ENCODE measurements at places on chromosomes 1 and 21.

DNA sequence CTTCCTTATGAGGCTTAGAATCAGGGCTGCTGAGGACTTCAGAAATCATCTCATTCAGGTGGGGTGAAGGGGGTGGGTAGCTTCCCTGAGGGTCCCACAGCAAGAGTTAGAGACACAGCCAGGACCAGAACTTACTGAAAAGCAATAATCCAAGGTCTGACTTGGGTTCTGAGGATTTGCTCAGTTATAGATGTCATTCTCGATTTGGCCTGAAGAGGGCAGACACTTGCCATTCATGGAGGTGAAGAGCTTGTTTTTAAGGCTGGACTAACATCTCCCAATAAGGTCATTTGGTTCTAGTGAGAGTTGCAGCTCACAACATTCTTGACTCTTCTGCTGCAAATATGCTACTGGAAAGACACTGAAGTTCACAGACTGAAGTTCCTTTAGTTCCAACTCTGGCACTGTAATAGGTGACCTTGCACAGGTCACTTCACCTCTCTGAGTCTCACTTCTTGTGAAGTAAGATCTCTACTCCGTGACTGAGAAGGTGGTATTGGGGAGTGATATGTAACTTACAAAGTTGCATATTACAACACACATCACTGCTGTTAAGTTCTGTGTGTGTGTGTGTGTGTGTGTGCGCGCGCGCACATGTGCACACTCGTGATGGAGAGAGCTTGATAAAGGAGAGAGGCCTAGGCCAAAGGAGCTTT, 69.8 kb upstream of the DIRAS3 start:
- peak; percentile 66 for DNase-seq

DNA sequence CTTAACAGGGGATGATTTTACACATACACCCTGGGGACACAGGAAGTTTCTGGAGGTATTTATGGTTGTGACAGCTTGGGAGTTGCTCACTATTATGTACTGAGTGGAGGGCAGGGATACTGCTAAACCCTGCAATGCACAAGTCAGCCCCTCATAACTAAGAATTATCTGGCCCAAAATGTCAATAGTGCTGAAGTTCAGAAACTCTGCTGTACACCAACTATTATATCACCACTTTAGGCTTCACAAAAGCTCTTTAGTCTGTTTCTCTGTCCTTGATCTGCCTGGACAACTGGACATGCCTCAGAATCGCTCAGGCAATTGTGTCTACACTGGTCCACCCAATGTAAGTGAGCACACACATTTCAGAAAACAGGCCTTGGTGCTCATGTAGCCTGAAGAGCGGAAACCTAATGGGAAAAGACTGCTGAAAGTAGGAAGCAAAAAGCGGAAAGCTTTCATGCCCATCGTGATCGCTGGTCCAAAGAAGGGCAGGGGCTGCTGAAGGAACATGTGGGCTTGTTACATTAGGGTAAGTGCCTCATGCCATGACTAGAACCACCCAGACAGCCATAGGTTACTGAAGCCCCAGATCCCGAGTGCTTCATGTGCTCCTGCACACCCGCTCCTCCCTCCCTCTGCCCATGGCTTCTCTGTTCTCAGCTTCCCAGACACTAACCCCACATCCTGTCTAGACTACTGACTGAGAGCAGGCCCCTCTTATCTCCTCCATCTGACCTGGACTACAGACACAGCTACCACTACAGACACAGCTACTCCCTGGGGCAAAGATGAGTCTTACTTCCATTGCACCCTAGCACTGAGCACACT, 73.5 kb downstream of the LRIG2 start:
- no peak for DNase-seq

GRCh38 chr1:176225479-176225875, 18.4 kb upstream of the COP1 start:
- no peak for DNase-seq

DNA sequence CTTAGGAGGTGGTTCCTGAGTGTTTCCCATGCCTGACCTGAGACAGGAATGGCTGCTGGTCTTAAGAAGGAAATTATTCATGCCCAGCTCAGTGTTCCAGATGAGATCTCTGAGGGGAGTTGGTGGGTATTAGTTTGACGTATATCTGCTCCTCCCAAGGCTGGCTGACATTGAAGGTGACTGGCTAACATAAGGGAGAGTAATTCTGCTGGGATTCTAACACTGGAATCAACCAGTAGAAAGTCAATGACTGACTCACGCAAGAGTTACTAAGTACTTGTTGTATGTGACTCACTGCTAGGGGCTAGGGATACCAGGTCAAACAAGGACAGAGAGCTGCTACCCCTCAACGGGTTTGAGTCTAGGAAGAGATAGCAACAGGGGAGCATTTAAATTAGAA, 177.3 kb downstream of the CACNA1E start:
- DNase-seq: no peak

DNA sequence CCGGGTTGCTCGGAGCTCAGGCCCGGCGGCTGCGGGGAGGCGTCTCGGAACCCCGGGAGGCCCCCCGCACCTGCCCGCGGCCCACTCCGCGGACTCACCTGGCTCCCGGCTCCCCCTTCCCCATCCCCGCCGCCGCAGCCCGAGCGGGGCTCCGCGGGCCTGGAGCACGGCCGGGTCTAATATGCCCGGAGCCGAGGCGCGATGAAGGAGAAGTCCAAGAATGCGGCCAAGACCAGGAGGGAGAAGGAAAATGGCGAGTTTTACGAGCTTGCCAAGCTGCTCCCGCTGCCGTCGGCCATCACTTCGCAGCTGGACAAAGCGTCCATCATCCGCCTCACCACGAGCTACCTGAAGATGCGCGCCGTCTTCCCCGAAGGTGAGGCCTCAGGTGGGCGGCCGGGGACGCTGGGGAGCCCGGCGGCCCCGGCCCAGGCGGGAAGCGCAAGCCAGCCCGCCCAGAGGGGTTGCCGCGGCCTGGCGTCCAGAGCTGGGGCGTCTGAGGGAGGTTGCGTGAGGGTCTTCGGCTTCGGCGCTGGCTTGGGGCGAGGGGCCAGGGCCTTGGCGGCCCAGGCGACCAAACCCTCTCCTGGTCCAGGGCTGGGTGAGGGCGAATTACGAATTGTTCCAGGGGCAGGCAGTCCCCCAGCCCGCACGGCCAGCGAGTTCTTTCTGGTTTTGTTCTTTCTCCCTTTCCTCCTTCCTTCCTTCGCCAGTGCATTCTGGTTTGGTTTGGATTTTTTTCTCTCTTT, 805 bp downstream of the SIM2 start:
- DNase-seq: peak; percentile 20

DNA sequence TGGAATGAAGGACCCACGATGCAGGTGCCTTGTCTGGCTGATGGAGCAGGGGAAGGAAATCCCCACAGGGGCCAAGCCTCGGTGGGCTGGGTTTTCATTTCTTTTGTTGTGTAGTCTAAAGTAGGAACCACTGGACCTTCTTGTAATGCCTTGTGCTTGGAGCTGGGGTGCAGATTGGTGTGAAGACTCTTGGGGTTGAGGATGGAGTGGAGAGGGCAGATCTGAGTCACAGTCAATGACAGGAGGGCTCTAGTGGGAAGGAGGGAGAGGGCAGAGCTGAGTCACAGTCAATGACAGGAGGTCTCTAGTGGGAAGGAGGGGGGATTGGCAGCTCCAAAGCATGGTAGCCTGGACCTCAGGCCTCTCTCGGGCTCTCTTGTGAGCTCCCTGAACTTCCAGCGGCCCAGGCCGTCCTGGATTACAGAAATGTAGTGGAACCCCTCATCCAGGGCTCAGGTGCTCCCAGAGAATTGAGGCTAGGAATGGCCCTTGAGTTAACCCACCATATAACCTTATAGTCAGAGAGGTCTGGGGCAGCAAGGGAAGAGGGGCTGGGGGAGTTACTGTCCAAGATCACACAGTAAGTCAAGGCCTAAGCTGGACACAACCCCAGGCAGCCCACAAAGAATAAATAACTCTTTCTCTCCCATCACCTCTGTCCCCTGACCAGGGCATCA, 313.8 kb downstream of the MATN1 start:
- DNase-seq: no peak

DNA sequence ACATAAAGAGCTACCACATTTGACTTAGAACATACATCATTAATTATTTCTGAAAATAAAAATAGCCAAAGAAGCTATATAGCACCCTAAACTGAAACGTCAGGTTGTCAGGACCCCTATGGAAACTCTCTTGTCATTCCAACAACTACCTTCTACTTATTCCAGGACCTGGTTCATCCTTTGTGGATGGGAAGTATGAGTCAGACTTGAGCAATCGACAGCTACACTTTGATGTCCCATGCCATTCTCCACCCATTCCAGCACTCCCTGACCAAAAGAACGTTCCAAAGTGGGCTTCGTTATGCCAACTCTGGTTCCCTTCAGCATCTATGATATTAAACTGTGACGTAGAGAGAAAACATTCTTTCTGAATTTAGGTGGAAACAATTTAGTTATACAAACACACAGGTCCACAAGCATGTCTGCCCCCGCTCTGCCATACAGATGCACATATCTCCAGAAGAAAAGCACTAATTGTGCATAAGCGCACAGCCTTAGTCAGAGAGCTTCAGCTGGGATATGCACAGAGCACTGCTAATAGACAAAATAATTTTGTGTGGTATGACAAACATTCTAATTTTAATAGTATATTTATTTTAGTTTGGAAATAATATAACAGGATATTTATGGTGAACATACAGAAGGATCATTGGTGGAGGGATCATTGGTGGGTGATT, 723.1 kb upstream of the B3GALT2 start:
- DNase-seq: no peak

DNA sequence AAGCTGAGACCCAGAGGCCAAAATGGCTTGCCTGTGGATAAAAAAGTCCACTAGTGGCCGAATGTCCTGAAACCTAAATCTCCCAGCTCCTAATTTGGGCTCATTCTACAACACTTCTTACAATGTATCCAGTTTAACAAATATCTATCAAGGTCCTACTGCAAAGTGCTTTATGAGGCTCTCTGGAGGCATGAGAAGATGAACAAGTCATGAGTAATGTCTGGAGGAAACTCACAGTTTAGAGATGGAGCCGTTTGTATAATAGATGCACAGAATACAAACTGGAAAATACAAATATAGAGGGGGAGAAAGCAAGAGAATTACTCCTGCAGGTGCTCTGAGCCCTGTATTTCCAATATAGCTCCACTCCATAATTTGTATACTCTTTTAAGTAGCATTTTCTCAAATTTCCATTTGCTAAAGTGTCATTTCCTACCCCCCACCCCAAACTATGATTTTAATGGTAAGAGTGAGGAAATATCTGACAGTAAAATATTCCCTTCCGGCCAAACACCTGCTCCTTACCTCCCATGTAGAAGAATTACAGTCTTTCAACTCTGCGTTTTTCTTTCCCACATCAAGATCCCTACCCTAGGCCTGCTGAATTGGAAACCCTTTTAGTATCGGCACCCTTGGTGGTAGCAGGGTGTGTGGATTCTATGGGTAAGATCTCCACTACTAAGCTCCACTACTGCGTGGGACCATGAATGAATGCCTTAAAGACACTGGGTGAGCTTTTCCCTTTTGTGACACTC, 3.3 kb upstream of the ADAMTS5 start:
- no peak for DNase-seq

- no peak for DNase-seq
These were observed 94.7 kb downstream of the PBX1 start for GRCh38 chr1:164653705-164654104.

- peak; percentile 44 for DNase-seq
These were observed at the start of gene MEGF6 for GRCh38 chr1:3611170-3612019. Gene MEGF6 (minus strand): TSS chr1:3611508. CDS start chr1:3611268, 240 bp downstream.

DNA sequence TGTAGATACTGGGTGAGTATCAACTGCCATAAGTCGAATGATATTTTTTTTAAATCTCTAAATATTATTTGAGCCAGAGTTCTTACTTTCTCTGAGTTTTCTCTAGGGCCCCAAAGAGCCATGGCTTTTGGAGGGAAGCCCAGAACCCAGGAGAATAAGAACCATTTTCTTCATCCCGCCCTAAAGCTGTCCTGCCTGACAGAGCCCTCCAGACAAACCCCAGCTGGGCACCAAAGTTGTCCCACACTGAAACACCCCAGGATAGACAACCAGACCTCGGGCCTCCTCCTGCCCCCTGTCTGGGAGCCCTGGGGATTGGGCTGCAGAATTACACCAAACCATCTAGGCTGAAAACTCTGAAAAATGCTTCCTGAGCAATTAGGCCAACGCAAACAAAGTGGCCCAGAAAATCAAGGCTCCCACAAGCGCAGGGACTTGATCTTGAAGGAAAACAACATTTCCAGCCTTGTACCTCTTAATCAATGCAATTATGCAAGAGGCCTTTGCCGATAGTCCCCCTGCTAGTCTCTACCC, 113.1 kb downstream of the RRAGC start:
- no peak for DNase-seq

GRCh38 chr1:22854688-22855565, 117.7 kb downstream of the LACTBL1 start:
- no peak for DNase-seq

DNA sequence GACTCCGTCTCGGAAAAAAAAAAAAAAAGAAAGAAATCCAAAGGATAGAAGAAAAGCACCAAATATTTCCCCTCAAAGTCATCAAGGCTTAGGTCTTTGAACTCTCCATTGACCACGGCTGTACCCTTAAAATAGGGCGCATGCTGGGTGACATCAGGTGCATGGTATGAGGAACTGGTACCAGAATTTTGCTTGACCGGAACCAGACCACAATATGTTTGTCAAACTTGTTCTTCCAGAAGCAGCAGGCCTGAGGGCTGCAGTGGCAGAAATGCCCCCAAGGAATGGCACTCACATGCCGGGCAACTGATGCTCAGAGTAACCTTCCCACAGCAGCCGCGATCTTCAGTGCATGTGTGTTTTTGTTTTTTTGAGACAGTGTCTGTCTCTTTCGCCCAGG, 21.0 kb downstream of the RCC1 start:
- peak; percentile 19 for DNase-seq

DNA sequence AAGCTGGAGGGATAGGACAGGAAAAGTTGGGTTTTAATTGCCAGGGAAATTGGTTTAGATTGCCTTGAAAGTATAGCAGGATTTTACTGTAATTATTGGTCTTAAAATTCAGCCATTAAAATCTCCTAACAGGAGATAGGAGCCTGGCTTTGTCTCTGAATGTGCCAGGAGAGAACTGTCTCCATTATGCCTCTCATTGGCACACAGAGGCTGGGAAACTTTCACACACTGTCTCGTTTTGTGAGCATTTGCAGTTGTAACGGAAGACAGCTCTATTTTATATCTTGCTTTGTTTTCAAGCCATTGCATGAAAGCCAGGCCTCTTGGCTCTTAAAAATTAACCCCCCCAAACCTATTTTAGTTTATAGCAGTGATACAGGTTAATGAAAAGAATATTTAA, 12.5 kb downstream of the DNAJC6 start:
- no peak for DNase-seq

DNA sequence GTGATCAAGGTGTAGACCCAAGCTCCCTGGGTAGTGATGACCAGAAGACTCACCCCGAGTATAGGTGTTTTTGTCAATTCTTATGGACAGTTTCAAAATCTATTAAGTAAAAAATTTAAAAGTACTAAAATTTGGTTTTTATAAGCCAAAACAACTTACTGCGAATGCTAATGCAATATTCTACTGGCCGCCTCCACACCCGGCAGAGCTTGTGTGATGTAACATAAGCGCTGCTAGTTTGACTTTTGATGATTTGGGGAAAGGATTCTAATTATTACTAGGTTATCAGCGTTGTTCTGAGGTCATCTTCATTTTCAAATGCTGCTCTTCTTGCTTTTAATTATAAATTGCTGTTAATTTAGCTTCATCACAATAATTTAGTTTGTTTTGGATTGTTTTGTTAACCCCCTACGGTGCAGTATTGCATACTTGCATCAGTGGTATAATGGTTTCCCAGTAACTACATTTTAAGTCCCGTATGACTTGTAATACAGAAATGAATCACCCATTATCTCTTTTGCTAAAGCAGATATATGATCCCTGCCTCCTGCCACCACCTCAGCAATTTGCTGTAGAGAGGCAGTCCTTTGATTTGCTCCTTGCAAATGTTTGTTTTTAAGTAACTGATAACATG, 178.0 kb downstream of the SDCCAG8 start:
- DNase-seq: no peak

- DNase-seq: peak; percentile 41
These were observed 4.6 kb downstream of the TMEM63A start for GRCh38 chr1:225877580-225877979.

Data from ACHN (cell line).